ENCODE measurements at places on chromosomes 1 and 21.

- DNase-seq: no peak
Observed at GRCh38 chr21:42525029-42525581, 11.5 kb downstream of the SLC37A1 start.

DNA sequence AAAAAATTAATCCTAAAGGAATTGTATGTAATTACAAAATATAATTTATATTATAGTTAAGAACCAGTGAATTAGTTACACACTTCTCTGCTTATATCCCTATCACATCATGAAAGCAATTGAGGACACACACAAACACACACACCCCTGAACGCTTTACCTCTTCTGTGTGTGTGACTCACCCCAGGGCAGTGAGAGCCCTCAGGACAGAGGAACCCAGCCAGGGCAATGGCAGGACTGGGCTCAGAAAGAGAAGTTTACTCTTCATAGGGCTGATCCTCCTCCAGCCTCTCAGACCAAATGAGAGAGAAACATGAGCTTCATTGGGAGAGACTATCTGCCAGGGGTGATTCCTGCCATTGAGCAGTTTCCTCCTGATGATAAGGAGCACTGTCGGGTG lies 38.1 kb downstream of the SLC44A3 start:
- DNase-seq: no peak

DNA sequence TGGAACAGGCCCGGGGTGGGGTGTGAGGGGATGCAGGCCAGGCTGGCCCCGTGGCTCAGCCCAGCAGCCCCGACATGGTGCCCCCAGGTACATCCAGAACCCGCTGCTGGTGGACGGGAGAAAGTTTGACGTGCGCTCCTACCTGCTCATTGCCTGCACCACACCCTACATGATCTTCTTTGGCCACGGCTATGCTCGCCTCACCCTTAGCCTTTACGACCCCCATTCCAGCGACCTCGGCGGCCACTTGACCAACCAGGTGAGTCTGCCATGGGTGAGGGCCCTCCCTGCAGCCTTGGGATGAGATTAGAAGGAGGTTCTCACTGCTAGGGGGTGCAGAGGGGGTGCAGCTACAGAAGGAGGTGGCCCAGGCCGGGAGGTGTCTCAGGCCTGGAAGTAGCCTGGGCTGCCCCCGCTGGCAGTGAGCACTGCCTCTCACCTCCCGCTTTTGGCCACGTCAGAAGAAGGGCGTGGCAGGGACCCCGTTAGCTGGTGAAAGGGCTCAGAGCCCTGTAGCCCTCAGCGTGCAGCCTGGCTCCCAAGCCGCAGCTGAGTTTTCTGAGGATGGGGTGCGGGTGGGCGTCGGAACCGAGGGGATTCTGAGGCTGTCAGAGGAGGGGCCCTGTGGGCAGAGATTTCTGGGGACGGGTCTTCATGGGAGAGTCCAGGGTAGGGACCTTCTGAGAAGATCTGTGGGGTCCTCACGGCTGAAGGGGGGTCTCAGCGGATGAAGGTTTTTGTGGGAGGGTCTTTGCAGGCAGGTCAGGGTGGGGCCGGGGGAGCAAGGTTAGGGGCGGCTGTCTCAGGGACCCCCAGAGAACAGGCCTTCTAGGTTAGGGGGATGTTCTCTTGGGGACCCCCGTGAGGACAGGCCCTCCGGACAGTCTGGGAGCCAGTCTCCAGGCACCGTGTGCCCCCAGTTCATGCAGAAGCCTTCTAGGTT lies 10.4 kb downstream of the TTLL10 start:
- no peak for DNase-seq

DNA sequence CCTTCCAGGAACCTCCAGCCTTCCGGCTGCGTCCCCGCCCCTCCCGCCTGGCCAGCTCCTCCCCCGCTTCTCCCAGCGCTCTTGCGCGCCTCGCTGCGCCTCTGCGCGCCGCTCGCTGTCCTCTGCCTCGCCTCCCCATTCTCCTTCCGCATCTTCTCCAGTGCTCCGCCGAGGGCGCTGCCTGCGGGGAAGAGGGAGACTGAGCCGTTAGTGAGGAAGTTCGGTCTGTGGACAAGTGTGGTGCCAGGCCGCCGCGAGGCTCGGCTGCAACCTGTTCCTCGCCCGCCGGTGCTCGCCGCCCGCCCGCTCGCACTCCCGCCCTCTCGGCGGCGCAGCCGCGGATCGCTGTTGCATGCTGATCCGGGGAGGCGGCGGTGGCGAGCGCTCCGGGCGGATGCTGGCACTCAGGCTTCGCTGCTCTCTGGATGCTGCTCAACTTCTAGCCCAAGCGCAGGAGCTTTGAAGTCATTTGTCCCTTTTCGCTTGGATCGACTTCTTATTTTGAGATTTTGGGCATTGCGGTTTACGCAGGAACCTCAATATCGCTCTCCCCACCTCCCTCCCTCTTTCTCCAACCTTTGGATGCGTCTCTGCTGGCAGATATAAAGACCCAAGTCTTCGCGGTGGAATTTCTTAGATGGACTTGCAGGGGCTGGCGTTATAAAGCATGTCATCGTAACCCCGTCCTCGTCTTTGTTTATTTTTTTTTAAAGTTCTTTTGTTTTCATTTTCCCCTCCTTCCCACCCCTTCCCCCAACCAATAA lies 614 bp upstream of the CACNA1E start:
- DNase-seq: no peak

DNA sequence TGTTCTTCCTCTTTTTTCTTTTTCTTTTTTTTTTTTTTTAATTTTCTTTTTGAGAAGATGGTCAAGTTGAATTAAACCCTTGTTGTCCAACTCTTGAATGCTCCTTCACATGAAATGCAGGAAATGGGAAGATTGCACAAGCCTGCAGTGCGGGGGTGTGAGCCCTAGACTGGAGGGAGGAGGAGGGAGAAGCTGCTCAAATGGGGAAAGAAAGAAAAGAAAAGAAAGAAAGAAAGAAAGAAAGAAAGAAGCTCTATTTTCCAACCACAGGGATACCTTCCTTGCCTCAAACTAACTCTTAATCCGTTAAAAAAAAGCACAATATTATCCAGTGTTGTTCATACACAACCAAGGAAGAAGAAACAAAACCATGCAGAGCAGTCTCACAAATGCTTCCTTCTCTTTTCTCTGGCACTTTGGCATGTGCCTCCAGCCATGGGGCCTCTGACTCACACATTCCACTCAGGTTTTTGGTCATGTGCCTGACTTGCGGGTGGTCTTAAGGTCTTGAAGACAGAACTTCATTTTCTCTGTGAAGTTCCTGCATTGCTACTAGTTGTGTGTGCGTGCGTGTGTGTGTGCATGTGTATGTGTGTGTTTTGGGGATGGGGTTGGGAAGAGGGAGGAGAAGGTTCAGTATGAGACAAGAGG lies 276.1 kb downstream of the RPS6KC1 start:
- no peak for DNase-seq

- no peak for DNase-seq
Observed at GRCh38 chr1:170537798-170538503, 6.0 kb downstream of the GORAB start.

- no peak for DNase-seq
Observed at GRCh38 chr1:73331726-73332125, 866.2 kb downstream of the LRRIQ3 start.

DNA sequence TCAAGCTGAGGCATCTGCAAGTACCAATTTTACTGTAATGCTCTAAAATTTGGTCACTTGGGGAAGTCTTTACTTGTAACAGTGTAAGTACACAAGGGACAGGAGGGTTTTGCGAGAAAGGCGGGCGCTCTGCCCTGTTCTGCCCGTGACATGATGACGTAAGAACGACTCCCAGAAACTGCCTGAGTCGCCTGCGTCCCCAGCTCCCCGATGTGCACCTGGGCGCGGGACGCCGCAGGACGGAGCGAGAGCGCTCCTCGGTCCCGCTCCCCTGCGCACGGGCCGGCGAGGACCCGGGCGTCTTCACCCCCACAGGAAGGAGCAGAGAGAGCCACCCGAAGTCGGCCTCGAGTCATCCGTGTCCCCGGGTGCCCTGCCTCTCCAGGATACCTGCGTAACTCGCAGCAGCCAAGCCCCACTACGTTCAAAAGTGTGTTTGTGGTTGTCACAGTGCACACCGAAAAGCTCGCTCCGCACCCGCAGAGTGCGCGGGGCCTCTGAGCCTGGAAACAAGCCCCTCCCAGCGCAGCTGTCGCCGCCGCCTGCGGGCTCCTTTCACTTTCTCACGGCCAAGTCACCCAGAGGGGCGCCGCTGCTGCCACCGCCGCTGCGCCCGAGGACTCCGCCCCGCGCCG lies 3.3 kb upstream of the ZBTB18 start:
- DNase-seq: peak; percentile 84

GRCh38 chr1:68141071-68142021 lies 90.9 kb upstream of the DIRAS3 start:
- no peak for DNase-seq

Measured in activated B cell treated with CpG ODN at 0.5 μM for 24 hours (primary cell).